ENCODE measurements at places on chromosomes 3 and 15.

- DNase-seq, result no peak
Observed at GRCh38 chr15:98123297-98123696, 162.8 kb downstream of the ARRDC4 start.

- no peak for DNase-seq
Observed at GRCh38 chr3:51794206-51794605, 15.2 kb upstream of the IQCF6 start.

DNA sequence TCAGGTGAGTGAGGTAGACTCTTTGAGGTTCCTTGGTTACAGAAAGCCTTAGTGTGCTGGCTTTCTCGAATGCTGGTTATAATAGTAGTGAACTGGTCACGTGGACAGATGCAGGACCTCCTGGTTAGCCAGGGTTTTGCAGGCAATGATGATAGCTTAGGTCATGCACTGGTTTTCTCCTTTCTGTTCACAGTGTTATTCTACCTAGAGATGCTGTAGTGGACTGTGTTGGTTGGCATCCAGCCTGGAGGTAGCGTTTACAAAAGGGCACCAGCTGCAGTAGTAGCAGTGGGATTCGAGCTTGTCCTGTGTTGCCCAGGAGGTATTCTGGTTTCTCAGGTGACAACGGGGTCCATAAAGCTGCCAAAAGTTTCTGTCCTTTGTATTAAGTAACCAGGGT is 27.0 kb downstream of the PCCB start:
- DNase-seq, result no peak

GRCh38 chr3:141331377-141332318 is 36.7 kb upstream of the ZBTB38 start:
- DNase-seq, result peak; percentile 94

Measured in inflammatory macrophage treated with lipopolysaccharide for 4 hours (primary cell).